ENCODE measurements at places on chromosomes 5 and 9. TPM values are rescaled to one million over a fixed set of nuclear protein-coding genes. Genes with fewer than 3 reads are reported as not detected.

Gene SLC36A2
- polyA plus RNA-seq = 8.9 TPM

Gene KCNMB1
- polyA plus RNA-seq = 1.7 TPM

Gene LHX2
- polyA plus RNA-seq = not detected

Gene ZNF354C
- 20.0 TPM for polyA plus RNA-seq

Gene PTGS1
- polyA plus RNA-seq = 3.3 TPM

Data from renal cortex interstitium (tissue), 15 donors.